Omental fat pad (tissue), 4 donors: ENCODE measurements at places on chromosomes 7 and 10. TPM values are rescaled to one million over a fixed set of nuclear protein-coding genes. Genes with fewer than 3 reads are reported as not detected.

The NPY4R2 gene
- total RNA-seq = 0.28 TPM

The HOXA13 gene
- total RNA-seq = not detected

The PRPS1L1 gene
- not detected for total RNA-seq

The AKR1C4 gene
- total RNA-seq = not detected

The PNLIPRP1 gene
- not detected for total RNA-seq

The CNNM1 gene
- total RNA-seq = 0.74 TPM

The TMEM273 gene
- total RNA-seq = 74.4 TPM

- no peak for DNase-seq
Measured at GRCh38 chr7:155665957-155666287, 21.5 kb downstream of the RBM33 start.

DNA sequence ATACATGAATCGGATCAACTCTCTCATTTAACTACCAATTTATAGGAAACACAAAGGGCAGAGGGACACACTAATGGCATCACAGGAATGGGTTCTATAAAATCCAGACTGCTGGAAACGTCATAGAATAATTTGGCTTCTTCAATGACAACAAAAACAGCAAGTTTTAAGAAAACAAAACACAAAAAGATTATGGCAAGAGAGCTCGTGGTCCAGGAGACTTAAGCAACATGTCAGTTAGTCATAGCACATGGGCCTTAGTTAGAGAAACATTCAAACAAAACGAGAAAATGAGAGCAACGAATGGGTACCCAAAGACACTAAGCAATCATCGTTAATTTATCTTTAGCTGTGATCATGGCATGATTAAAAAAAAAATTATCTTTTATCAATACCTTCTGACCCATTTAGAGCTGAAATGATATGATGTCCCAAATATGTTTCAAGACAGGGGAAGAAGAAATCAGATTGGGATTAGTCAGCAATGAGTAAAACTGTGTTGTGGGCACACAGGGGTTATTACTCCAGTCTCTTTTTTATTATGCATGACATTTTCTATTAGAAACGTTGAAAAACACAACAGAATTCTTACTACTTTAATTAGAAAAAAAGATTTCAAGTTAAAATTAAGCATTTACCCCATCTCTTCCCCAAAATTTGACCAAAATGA lies 28.3 kb downstream of the NCAPG2 start:
- no peak for DNase-seq

DNA sequence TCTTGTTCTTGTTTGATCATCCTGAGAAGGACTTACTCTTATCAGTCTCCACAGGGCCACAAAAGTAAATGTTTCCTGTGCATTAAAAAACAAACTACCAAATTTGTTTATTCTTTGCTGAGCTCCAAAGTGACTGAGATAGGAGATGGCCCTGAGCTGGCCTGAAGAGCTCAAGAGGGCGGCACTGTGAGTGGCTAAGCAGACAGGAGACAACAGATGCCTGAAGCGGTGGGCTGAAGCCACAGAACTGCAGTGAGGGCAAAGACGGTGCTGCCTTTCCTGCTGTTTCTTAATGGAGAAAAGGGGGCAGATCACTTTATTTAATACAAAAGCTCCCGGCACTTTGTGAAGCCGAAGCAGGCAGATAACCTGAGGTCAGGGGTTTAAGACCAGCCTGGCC lies 379.6 kb downstream of the ARL4A start:
- DNase-seq = no peak

- no peak for DNase-seq
Measured at GRCh38 chr7:124366118-124366517, 333.3 kb upstream of the TMEM229A start.

GRCh38 chr10:105974803-105975456 lies 1189.6 kb downstream of the SORCS1 start:
- no peak for DNase-seq

DNA sequence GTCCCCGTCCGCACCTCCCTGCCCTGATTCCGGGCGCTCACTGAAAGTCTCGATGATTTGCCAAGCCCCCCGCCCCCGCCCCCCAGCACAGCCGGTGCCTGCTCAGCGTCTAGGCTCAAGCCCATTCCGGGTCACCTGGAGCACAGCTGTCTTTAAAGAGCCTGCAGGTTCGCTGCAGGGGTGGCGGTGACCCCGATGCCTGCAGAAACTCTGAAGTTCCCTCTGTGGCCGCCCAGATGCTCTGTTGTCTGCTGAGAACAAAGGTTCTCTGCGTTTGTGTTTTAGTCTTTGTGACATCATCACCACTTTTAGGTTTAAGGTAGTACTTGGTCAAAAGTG lies 780 bp downstream of the VENTX start:
- no peak for DNase-seq

DNA sequence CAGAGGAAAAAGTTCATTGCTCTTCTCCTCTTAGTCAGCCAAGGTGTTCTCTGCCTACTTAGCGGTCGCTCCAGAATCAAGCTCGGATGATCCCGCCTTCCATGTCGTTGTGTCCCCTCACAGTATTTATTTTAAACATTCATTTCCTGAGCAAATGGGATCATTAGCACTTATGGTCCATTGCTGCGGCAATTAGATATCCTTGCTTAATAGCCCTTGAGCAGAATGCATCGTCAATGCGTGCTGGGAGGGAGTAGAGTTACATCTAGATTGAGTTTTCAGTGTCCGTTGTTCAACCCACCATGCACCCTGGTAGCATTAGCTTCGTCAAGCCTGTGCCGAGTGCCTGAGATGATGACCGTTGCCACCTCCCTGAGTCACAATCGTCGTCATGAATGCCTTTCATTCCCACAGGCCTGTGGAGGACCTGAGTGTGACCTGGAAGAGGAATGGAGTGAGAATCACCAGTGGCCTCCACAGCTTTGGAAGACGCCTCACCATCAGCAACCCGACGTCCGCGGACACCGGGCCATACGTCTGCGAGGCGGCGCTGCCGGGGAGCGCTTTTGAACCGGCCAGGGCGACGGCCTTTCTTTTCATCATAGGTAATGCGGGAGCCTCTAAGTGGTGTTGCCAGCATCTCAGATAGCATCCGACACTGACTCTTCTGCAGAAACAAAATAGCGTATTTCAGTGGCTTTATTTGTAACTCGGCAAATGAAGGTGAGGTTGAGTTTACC lies 650.4 kb downstream of the SDK1 start:
- DNase-seq = no peak

DNA sequence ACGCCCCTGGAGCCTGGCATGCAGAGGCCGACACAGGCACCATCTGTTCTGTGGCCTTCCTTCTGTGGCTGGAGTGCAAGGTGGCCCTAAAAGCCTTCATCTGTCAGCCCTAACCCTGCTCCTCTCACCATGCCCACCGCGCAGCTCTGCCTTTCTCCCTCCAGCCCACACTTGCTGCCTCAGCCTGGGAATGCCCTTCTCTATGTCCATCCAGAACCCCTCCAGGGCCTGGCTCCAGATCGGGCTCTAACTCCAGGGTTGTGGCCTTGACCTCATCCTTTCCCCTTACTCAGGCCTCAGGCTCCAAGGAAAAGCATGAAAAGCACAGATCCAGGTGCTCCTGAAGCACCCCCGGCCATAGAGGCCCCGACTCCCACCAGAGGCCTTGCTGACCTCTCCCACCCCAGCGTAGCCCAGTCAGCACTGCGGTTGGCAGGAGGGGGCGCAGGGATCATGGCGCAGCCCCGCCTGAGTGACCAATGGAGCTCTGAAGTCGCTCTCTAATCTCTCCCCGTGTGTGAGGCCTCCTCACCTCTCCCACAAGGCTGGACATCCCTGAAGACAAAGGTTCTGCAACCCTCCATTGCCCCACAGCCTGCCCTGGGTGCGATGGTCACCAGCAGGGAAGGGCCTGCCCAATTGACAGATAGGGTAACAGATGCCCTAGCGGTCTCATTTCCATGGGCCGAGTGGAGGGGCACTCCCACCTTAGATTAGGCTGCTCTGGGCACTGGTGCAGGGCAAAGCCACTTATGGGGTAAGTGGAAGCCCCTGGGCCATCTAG lies 9.2 kb downstream of the ZCCHC24 start:
- no peak for DNase-seq

- DNase-seq = no peak
Measured at GRCh38 chr7:152383341-152384234, 52.2 kb downstream of the KMT2C start.

- no peak for DNase-seq
Measured at GRCh38 chr10:91307489-91307888, 87.0 kb downstream of the PCGF5 start.

- DNase-seq = no peak
Measured at GRCh38 chr10:97325754-97326153, 6.7 kb downstream of the FRAT1 start.

DNA sequence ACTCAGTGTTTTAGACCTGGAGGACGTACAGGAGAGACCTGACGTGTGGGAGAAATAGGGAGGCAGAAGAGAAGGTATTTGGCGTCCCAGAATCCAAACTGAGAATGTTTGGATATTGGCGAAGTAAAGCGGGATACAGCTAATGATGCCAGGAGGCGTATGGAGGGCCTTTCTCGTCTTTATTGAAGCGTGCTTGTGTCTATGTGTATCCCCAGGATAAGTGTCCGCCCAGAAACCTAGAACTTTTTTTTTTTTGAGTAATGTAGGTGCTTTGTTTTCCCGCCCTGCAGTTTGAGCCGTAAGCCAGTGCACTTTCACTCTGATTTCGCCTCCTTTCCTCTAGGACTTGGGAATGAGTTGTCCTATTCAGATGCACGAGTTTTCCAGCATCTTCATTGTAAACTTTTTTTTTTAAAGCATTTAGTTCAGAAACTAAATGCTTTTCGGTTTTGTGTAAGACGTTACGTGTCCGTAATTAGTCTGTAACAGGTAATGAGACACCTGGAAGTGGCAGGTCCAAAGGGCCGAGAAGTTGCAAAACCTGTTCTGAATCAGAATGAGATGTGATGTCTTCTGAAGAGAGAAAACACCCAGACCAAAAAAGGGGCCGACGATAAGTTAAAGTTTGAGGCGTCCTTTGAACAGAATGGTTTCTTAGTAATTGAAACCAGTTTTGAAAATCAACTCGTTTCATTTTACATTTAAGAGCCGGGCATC lies 746 bp downstream of the ARL5B start:
- DNase-seq = no peak

DNA sequence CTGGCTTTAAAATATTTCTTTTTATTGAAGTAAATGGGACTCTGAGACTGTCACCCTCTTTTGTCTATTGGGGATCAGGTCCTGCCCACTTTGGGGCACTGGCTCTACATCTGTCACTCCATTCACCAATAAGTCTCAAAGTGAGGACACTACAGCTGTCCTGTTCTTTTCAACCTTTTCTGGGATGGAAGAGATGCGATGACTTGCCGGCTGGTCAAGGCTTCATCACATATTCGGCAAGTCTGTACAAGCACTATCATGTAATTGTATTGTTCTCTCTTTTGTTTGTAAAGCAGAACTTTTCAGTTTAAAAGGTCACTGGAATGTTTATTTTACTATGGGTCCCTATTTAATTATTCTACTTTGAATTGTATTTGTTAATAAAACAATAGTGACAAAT lies 17.7 kb upstream of the SP8 start:
- no peak for DNase-seq

DNA sequence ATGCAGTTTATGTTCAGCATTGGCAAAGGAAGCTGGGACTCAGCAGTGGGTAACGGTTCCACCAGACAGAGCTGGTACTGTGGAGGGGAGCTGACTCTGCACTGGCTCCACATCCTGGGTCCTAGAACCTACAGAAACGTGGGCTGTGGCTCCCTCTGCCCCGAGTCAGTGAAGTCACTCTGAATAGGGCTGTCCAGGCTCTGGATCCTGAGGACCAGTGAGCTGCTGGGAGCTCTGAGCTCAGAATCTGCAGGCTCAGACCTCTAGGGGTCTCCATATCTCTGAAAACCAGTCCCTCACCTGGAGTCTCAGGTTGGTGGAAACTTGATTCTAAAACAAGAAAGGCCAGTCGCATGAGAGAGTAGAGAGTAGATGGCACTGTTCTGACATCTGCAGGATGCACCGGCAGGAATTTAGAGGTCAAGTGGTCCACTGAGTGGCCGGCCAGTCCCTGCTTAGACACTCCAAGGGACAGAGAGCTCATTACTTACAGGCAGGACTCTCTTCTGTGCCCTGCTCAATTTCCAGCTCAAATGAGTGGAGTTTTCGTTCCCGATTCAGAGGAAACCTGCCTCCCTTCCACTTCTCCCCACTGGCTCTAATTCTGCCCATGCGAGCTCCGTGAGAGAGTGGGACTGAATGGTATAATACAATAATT lies 18.6 kb downstream of the NPFFR1 start:
- DNase-seq = no peak

- DNase-seq = no peak
Measured at GRCh38 chr10:133195096-133195495, 34.9 kb upstream of the UTF1 start.

DNA sequence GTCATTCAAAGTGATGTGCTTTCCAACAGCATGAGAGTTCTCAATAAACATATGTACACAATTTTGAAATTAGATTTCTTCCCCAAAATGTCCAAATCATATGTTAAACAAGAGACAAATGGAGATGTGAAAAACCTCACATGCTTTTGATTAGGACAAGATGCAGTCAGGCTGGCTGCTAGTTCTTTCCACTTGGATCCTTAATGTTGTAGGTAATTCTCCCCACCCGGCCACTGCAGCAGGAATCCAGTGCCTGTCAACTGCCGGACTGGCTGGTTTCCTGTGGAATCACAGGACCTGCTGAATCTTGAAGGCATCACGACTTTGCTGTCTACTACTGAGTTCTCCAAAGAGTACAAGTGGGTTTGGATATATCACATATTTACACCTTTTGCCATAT lies 138.6 kb upstream of the AKR1E2 start:
- no peak for DNase-seq

DNA sequence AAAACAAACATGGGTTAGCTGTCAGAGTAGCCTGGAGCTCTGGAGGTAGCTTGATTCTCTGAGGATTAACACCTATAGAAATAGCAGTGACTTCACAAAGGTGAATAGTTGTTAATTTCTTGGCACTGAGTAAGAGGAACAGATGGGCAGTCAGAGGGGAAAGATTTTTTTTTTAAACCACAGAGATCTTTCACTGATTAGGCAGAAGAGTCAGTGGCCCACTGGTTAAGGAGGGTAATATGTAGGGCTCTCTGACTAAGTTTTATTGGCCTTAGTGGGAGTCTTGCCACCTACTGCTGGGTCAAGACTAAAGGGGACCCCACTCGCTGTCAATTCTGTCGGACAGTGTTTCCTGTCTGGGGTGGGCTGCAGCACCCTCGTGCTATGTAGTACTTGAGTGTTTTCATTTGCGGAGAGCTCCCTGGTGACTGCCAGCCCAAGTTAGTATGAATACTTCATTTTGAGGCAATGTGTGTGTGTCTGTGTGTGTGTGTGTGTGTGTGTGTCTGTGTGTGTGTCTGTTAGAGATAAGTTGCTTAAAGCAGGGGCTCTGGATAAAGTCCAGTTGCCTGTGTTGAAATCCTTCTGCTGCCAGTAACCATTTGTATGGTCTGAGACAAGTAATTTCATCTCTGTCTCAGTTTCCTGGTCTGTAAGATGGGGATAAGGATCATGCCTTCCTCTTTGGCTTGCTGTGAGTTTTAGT lies 145.2 kb downstream of the ARID5B start:
- DNase-seq = no peak

DNA sequence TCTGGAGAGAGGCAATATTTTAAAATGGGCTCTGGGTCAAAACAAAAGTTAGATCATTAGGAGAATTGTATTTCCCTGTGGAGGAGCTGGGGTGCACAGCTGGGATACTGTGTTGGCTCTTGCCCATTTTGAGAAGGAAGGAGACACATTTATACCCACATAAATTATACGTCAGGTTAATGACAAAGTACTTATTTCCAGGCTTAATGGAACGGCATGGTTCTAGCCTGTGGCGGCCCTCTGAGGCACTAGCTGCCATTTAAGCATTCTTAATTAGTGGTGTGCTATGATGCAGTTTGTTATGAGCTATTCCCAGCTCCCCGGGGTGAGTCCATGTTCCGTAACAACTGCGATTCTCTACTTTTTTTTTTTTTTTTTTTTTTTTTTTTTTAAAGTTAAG lies 193.5 kb downstream of the SEC23IP start:
- DNase-seq = no peak
